Immature natural killer cell (primary cell): ENCODE measurements at places on chromosomes 12 and 14. TPM values are rescaled to one million over a fixed set of nuclear protein-coding genes. Genes with fewer than 3 reads are reported as not detected.

GRCh38 chr14:100536721-100537445, 50.3 kb downstream of the BEGAIN start:
- no peak for DNase-seq
- no peak overlapping the region for H3K27ac ChIP-seq
- no peak overlapping the region for H3K4me3 ChIP-seq
- no peaks in the 10 kb centered on the region for H3K27me3 ChIP-seq

DNA sequence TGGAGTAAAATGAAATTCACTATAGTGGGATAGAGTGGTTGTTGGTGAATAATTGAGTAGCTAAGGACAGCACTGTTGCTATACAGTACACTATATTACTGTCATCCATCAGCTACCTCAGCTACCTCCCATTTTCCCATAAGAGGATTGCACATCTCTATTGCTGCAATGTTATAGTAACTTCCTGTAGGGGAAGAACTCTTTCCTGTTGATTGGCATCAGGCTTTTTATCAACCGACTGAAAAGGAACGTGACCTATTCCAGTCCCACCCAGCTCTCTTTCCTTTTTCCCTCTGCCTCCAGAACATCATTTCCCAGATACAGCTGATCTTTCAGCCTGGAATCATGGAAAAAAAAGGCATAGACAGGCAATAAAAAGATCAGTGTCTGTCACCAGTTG, 117.4 kb downstream of the ADAMTS20 start:
- no peaks in the 10 kb centered on the region for H3K36me3 ChIP-seq
- no peaks in the 10 kb centered on the region for H3K27me3 ChIP-seq
- no peaks in the 10 kb centered on the region for H3K4me1 ChIP-seq
- no peak for DNase-seq

DNA sequence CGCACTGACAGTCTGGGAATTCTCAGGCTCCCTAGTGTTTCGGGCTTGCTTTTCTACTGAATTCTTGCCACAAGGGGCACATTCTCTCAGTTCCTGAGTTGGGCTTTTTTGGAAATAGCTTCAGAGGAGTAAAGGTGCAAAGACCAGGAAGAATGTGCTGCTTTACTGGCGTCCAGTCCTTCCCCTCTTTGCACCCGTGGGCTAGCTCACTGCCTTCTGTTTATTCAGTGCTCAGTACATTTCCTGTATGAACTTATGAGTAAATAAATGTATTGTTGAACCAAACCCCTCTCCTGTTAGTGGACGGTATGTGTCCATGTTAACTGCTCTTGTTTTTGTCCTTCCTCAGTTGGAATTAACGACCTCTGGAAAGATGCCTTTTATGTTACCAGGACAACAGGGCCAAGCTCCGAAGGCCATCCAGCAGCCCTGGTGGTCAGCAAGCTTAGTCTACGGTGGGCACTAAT, 24.0 kb downstream of the GSG1 start:
- H3K4me1 ChIP-seq, result no peaks in the 10 kb centered on the region
- H3K27ac ChIP-seq, result no peak overlapping the region
- DNase-seq, result no peak
- peaks cover 11% of the 10 kb centered on the region for H3K36me3 ChIP-seq

DNA sequence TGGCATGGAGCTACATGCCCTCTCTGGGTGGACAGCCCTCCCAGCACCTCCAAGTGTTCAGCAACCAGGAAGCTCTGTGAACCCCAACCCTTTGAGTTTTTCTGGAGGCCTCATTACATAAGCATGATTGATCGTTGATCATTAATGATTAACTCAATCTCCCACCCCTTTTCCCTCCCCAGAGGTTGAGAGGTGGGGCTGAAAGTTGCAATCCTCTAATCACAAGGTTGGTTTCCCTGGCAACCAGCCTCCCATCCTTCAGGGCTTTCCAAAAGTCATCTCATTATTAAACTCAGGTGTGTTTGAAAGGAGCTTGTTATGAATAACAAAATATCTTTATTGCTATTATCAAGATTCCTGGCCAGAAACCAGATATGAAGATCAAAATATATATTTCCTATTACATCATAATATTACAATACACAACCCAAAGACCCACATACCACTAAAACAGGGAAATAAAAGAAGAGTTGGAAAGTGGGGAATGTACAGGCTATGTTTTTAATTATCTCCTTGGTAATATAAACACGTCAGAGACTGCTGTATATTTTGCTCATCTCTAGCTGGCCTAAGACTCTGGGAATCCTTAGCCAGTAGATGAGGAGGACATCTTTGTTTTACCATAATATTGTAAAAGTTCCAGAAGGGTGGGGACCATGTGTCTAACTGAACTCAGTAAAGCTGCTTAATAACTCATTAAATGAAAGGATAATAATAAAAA, 73.6 kb downstream of the SSPN start:
- no peaks in the 10 kb centered on the region for H3K27me3 ChIP-seq
- H3K27ac ChIP-seq, result no peak overlapping the region
- no peak overlapping the region for H3K4me3 ChIP-seq
- no peaks in the 10 kb centered on the region for H3K4me1 ChIP-seq
- no peaks in the 10 kb centered on the region for H3K36me3 ChIP-seq

GRCh38 chr12:25694072-25694471, 141.0 kb upstream of the LMNTD1 start:
- DNase-seq, result no peak
- H3K27me3 ChIP-seq, result no peaks in the 10 kb centered on the region
- no peak overlapping the region for H3K4me3 ChIP-seq
- H3K36me3 ChIP-seq, result no peaks in the 10 kb centered on the region

DNA sequence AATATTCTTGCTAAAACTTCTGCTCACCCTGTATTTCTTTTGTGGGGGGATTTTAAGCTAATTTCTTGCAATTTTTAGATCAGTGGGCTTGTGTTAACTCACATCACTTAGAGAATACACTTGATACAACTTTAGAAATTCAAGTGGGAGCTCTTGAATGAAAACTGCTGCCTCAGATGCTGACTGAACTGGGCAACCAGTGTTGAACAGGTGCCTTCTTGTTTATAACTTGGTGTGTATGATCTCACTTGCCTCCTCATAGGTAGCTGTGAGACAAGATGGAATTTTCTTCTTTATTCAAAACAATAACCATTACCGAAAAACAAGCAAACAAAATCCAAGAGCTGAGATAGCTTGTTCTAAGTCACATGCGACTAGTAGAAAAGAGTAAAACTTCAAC, 63.5 kb downstream of the FGD4 start:
- H3K4me3 ChIP-seq, result no peak overlapping the region
- no peak for DNase-seq
- peaks cover 30% of the 10 kb centered on the region for H3K4me1 ChIP-seq
- H3K27me3 ChIP-seq, result no peaks in the 10 kb centered on the region
- no peaks in the 10 kb centered on the region for H3K36me3 ChIP-seq

DNA sequence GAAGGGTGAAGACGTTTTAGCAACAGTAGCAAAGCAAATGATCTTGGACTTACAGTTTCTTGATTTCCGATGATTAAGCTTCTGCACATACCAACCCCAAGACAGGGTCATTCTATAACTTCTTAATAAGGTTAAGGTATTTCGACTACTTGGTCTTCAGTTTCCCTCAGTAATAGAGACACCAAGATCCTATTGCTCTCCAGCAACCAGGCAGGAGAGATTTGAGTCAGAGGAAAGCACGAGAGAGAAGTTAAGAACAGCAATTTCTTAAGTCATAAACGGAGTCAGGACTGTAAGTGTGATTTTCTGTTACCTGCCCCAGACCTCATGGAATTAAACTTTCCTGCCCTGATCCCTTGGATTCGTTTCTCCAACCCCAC, 215.6 kb downstream of the TTC8 start:
- H3K27ac ChIP-seq, result no peak overlapping the region
- H3K36me3 ChIP-seq, result no peaks in the 10 kb centered on the region
- peaks cover 18% of the 10 kb centered on the region for H3K4me1 ChIP-seq
- H3K4me3 ChIP-seq, result no peak overlapping the region
- no peak for DNase-seq
- H3K27me3 ChIP-seq, result peaks cover 34% of the 10 kb centered on the region

DNA sequence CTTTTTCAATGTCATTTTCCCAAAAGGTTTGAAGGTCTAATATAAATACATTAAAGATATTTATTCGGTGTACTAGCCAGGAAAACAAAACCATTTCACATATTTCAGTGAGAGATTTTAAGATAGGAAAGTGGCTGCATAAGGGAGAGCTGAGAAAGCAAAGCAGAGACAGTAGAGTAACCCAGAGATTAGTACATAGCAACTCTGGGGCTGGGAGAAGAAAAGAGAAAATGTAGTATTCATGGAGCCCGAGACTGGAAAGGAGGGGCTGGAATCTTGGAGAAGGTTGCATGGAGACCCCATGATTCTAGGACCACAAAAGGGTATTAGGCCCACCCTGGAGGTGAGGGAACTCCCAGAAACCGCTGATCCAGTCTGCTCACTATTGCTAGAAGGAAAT, 236.9 kb downstream of the PAWR start:
- DNase-seq, result no peak
- no peak overlapping the region for H3K4me3 ChIP-seq
- H3K36me3 ChIP-seq, result no peaks in the 10 kb centered on the region
- H3K4me1 ChIP-seq, result no peaks in the 10 kb centered on the region
- H3K27ac ChIP-seq, result no peak overlapping the region

GRCh38 chr12:9648701-9649531, 20.6 kb upstream of the CLEC2D start:
- H3K27ac ChIP-seq, result peak overlapping the region; percentile 97
- DNase-seq, result no peak
- H3K4me1 ChIP-seq, result peaks cover 63% of the 10 kb centered on the region
- H3K4me3 ChIP-seq, result peak overlapping the region; percentile 99
- H3K27me3 ChIP-seq, result peaks cover 30% of the 10 kb centered on the region

DNA sequence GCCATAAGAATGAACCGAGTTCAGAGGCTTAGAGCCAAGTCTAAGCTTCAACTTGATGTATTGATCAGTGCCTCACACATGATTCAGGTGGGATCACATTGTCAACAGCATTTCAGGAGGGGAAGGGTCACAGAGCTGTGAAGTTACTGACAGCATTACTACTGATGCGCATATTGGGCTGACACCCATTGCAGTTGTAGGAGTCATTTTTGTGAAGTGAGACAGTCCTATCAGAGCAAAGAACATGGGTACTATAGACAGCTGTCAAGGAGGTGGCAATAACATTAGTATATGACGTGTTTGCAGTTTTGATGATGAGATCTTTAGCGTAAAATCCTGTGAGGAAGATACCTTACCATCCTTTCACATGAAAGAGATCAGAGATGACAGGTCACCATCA, 206.0 kb upstream of the RBM19 start:
- H3K36me3 ChIP-seq, result no peaks in the 10 kb centered on the region
- H3K4me3 ChIP-seq, result no peak overlapping the region
- DNase-seq, result no peak
- H3K27ac ChIP-seq, result no peak overlapping the region
- peaks cover 3% of the 10 kb centered on the region for H3K27me3 ChIP-seq
- no peaks in the 10 kb centered on the region for H3K4me1 ChIP-seq

DNA sequence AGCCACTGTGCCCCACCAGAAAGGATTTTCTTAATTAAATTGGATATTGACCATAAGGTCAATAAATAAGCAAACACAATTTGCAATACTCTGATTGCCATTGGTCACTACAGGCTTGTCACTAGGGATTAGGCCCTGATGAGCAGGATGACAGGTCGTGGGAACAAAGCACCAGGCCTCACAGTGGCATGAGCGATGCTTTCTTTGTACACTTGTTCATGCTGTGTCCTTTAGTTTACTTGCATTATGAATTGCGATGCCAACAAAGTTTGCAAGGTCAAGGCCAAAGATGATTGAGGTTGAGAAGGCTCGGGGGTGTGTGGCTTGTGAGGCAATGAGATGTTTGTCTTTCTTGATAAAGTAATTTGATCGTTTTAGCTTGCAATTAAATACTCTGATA, 136.0 kb downstream of the TTC8 start:
- H3K4me1 ChIP-seq, result no peaks in the 10 kb centered on the region
- H3K4me3 ChIP-seq, result no peak overlapping the region
- no peak for DNase-seq
- H3K36me3 ChIP-seq, result no peaks in the 10 kb centered on the region
- no peak overlapping the region for H3K27ac ChIP-seq

DNA sequence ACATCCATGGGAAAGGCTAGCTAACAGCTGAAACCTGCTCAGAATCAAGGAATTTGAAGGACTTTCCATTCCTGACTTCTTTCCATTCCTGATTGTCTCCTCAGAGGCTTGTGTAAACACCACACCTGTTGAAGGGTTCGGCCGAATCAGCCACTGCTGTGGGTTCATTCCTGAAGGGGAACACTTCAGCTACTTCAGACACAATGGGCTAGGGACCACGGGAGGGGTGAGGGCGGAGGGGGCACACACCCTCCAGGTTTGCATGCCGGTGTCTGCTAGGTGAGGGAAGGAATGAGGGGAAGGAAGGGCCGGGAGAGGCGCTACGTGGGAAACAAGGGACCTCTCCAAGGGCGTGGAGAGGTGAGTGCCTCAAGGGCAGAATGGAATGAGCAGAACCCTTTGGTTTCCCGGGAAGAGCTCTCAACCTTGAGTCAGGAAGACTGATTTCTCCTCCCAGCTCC, 1.3 kb downstream of the GPRC5A start:
- H3K36me3 ChIP-seq, result no peaks in the 10 kb centered on the region
- no peaks in the 10 kb centered on the region for H3K4me1 ChIP-seq
- DNase-seq, result no peak
- H3K27me3 ChIP-seq, result peaks cover 10% of the 10 kb centered on the region

- H3K36me3 ChIP-seq, result no peaks in the 10 kb centered on the region
- H3K4me3 ChIP-seq, result no peak overlapping the region
- no peak for DNase-seq
- H3K27me3 ChIP-seq, result peaks cover 22% of the 10 kb centered on the region
- H3K4me1 ChIP-seq, result no peaks in the 10 kb centered on the region
These were observed 69.3 kb downstream of the ZFC3H1 start for GRCh38 chr12:71594214-71594948.

- peaks cover 3% of the 10 kb centered on the region for H3K36me3 ChIP-seq
- no peaks in the 10 kb centered on the region for H3K27me3 ChIP-seq
- peaks cover 5% of the 10 kb centered on the region for H3K4me1 ChIP-seq
These were observed 9.8 kb upstream of the GALNT6 start for GRCh38 chr12:51401020-51401419.

- no peaks in the 10 kb centered on the region for H3K36me3 ChIP-seq
- no peaks in the 10 kb centered on the region for H3K4me1 ChIP-seq
- DNase-seq, result no peak
- H3K27me3 ChIP-seq, result peaks cover 6% of the 10 kb centered on the region
- H3K27ac ChIP-seq, result no peak overlapping the region
These were observed 190.7 kb downstream of the NEDD1 start for GRCh38 chr12:97097734-97098133.

The SERPINA6 gene
- polyA plus RNA-seq, result not detected

The AGAP2 gene
- polyA plus RNA-seq, result 10.5 TPM

The SSTR1 gene
- polyA plus RNA-seq, result not detected

The POTEG gene
- not detected for polyA plus RNA-seq
